ENCODE measurements at places on chromosomes 4 and X. TPM values are rescaled to one million over a fixed set of nuclear protein-coding genes. Genes with fewer than 3 reads are reported as not detected.

The CXorf65 gene
- not detected for total RNA-seq

The BCORL1 gene
- total RNA-seq = 1.3 TPM

The GALNT7 gene
- 16.6 TPM for total RNA-seq

The PRDM5 gene
- 21.5 TPM for total RNA-seq

The PNCK gene
- total RNA-seq = not detected

The FRAS1 gene
- 13.8 TPM for total RNA-seq

The BEND4 gene
- not detected for total RNA-seq

The TACR3 gene
- not detected for total RNA-seq

The TSPAN5 gene
- total RNA-seq = 54.5 TPM

The CORIN gene
- under 0.01 TPM for total RNA-seq

The GPRASP2 gene
- 5.9 TPM for total RNA-seq

The ERVMER34-1 gene
- not detected for total RNA-seq

The FGG gene
- not detected for total RNA-seq

The SLC25A43 gene
- 11.4 TPM for total RNA-seq
